ENCODE measurements at places on chromosomes 12 and 14.

- no peak for DNase-seq
Observed at GRCh38 chr12:76450690-76451089, 102.5 kb upstream of the BBS10 start.

DNA sequence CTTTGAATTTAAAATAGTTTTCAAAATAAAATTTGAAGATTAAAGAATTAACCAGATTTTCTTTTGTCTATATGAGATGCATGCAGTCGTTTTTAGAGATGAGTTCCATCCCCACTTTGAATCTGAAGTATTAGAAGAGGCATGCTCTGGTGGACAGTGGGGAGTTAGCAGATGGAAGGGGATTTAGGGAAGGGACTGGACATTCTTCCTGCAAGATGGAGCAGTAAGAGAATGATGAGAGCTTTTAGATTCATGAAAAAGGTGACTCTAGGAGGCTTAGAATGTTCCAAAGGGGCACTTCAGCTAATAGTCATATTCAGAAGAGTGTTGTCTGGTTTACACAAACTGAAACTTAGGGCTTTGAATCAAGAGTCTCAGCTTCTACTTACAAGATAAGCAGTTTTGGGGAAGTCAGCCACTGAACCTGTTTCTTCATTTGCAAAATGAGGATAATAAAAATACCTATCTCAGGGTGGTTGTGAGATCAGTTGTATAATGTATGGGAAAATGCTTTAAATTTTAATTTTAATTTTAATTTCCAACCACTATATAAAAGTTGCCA, 3.7 kb downstream of the ZBTB1 start:
- DNase-seq: peak; percentile 83

- no peak for DNase-seq
Observed at GRCh38 chr14:68796418-68797101, 3.7 kb upstream of the ZFP36L1 start.

- DNase-seq: no peak
Observed at GRCh38 chr12:57851552-57851951, 5.0 kb upstream of the CTDSP2 start.

- DNase-seq: no peak
Observed at GRCh38 chr14:61335671-61336275, 14.4 kb downstream of the PRKCH start.

GRCh38 chr14:33511851-33512640, 438.8 kb downstream of the EGLN3 start:
- DNase-seq: no peak

DNA sequence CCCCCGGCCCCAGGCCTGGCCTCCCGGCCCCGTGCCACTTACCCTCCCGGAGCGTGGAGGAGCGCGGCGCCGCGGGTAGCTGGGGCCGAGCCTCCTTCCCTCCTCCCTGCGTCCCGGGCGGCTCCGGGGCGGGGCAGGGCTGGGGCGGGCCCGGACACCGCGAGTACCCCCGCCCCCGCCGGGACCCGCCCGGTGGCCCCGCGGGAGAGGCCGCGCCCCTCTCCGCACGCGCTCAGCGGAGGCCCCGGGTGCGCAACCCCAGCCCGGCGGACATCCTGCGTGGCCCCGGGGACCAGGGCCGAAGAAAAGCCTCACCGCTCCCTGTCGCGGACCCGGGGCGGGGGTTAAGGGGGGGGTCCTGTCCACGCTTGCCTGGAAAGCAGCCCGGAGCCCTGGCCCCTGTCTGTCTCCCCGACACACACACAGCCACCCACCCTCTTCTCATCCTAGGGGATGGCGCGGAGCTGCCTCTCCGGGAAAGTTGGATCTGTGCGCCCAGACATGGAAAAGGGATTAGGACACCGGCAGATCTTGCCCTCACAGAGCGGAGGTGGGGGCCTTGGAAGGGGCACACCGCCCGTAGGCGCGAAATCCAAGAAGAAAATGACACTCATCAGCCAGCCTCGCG, at the start of gene SYNE3:
Gene SYNE3 (minus strand): TSS at position 97 of the 628 bp plus-strand sequence. CDS start 40,829 bp downstream, outside the sequence.
- DNase-seq: peak; percentile 81

DNA sequence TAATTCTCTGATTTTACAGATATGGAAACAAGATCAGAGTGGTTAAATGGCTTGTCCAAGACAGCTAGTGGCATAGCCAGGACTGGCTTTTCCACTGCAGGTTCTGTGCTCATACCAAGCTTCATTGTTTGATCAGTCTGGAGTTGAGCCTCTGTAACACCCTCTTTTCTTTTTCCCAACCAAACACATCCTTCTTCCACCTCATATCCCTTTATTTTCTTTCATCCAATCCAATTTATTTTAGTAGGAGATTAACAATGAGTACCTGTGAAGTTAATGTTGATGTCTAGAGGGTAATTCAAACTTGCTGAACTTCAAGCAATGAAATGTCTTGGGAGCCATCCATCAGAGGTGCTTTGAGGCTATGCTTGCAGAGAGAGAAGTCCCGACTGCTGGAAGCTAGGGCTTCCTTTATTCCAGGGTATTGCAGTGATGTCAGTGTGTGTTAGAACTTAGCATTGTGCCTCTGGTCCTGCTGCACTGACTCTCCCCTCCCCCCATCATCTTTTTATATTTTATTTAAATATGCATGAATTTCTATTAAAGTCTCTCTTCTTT, 452.1 kb upstream of the PDE3A start:
- DNase-seq: no peak

DNA sequence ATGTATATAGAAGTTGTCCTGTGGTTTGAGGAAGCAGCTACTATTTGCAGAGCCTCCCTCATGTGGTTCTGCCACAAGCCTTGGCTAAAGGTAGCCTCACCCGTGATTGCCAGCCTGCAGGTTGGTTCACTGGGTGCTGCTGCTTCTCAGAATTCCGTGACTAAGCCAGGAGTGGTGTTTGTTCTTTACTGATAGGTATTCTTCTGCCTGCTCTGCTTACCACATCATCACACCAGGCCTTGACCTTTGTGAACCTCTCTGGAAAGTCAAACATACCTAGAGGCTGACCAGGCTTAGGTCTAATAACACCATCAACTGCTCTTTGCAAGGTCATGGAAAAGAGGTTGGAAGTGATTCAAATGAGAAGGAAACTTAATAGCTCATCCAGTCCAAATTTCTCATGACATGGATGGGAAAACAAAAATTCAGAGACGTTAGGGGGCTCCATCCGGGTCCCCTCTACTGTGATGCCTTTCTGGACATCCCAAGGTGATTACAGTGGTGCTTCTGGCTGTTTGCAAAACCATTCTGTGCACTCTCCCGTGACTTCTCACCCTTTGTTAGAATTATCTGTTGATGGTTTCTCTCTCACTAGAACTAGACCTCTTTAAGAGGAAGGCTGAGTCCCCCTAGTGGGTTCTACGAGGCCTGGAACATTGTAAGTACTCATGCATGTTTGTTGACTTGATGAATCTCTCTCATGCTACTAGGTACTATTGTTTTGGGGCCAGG, 8.5 kb upstream of the SOCS2 start:
- peak; percentile 55 for DNase-seq

GRCh38 chr14:95514131-95515079, 2.0 kb downstream of the SYNE3 start:
- DNase-seq: no peak

DNA sequence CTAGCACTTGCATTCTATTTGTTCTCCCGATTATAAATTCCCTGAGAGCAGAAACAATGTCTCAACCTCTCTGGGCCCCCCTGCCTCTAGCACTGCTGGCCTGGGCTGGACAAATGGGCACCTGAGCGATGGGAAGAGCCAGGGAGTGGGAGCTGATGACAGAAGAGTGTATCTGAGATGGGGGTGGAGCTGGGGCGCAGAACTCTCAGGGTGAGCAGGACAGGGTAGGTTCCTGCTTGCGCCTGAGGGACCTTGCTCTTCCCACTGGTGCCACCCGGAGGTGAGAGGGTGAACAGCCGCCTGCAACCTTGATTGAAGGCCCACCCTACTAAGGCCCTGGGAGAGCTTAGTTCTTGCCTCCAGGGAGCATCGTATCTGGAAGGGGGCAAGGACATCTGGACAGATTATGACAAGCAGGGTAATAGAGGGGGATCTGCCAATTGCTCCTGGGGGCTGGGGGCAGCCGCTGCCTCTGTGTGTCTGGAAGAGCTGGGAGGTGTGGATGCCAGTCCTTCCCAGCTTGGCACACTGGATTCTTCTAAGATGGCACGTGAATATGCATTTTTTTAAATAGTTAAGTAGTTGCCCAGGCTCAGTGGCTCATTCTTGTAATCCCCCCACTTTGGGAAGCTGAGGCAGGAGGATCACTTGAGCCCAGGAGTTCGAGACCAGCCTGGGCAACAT, 43.0 kb upstream of the TSPAN9 start:
- DNase-seq: peak; percentile 75

- DNase-seq: no peak
Observed at GRCh38 chr14:104244221-104245011, 106.0 kb downstream of the KIF26A start.

DNA sequence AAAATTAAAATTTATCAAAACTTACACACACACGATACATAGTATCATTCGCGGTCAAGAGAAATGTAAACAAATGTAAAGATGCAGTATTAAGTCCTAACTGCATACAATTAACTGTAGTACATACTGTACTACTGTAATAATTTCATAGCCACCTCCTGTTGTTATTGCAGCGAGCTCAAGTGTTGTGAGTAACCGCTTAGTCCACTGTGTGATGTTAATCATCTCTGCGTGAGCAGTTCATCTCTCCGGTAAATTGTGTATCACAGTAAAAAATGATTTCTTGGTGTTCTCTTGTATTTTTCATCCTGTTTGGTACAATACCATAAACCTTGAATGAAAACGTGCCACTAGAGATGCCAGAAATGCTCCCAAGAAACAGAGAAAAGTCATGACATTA, 6.5 kb downstream of the EPS8 start:
- DNase-seq: no peak

DNA sequence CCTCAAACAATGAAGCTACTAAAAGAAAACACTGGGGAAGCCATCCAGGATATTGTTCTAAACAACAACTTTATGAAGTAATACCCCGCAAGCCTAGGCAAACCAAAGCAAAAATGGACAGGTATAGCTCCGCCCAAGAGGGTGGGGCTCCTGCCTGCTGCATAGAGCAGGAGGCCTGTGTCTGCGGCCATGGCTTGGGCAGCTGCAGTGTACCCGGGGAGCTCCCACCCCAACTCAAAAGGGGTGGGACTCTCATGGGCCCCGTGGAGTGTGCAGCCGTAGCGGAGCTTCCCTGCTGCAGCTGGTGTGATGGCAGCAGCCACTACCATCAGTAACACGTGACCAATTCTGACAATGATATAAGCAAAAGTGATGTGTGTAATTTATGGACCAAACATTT, 264.2 kb upstream of the KITLG start:
- DNase-seq: no peak

DNA sequence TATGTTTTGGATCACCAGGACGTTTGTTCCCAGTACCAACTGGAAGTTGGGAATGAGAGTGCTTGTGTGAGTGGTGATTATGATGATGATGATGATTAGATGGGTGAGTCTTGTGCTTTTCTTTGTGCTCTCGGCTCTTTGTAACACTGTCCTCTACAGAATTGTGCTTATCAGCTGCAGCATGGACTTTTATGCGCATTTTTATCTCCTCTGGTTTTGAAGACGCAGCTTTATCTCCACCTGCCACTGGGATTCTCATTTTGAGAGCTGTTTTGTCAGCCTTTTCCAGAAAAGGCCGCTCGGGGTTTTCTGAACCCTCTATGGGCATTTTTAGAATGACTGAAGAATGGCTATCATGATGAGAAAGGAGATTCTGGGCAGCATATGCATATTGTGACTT, 11.5 kb upstream of the KANSL2 start:
- no peak for DNase-seq

- DNase-seq: no peak
Observed at GRCh38 chr14:27608377-27608776, 1010.5 kb upstream of the NOVA1 start.

DNA sequence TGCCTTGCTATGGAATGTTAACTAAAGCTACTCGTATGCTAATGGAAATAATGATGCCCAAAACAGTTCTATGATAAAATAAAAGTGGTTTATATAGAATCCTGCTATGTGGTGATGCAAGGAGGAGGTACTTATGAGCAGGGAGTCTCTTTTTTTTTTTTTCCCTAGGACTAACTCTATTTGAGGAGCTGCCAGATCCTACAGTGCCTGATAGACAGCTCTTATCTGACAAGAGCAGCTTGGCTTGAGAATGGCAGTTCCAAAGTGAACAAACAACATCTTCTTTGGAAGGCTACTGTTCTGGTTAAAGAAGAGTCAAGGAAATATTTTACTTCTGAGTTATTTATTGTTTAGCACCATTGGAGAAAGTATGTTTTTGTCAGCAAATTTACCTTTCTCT, 10.2 kb upstream of the ACSM4 start:
- DNase-seq: no peak

- no peak for DNase-seq
Observed at GRCh38 chr12:1947081-1947480, 28.6 kb upstream of the CACNA2D4 start.

- DNase-seq: no peak
Observed at GRCh38 chr12:75564852-75565251, 53.4 kb upstream of the KRR1 start.

DNA sequence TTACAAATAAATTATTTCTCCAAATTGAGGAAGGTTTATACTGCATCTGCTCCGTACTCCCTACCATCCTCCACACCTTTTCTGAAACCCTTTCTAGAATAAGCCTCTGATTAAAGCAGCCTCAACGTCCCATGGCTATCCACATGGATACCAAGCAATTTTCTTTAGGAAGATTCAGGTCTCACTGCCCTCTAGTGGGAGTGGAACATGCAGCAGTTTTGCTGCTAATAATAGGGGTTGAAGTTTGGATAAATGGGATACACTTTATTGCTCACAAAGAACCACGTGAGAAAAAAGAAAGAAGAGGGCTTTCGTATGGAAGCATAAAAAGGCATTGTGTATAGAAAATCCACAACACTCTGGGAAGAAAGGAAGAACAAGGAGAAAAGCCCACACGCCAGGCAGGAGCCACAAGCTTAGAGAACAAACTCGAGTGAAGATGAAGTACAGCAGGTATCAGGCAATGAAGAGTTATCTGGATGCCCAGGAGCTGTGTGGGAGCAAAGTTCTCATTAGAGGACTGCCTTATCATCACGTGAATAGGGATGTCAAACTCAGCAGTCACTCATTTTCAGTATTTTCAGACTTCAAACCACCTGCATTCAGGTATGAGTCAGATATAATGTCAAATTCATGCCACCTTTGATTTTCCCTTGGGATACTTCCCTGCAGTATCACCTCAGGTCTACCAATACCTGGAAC, 45.8 kb downstream of the CCER1 start:
- peak; percentile 3 for DNase-seq

DNA sequence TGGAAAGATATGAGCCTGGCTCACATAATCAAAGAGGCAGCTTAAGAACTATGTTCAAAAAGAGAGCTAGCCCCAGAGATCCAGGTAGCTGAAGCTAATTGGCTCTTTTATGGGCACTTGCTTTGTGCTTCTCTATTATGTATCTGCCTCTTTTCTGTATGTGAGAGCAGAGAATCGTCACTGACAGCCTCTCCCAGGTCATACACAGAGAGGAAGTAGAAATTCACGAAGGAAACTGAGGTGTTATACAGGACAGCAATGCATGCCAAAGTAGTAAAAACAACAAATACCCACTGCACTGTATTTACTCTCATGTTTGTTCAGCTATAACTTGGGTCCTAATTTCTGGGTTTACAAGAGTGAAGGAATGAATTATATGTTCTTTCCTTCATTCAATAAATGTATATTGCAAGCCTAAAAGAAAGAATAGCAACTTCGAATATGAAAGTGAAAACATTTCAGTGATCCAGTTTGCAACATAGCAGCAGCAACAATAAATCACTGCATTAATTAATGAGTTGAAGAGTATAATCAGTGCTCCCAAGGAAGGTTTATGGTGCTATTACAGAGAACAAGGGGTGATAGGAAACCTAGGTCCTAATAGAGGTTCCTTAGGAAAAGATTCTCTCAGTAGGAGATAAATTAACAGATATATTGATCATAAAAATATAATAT, 47.1 kb upstream of the ATXN7L3B start:
- DNase-seq: peak; percentile 42

GRCh38 chr14:104600141-104600643, 4.4 kb downstream of the TMEM179 start:
- DNase-seq: no peak

Measured in GM12865 (cell line).